ENCODE measurements at places on chromosomes 13 and 19.

DNA sequence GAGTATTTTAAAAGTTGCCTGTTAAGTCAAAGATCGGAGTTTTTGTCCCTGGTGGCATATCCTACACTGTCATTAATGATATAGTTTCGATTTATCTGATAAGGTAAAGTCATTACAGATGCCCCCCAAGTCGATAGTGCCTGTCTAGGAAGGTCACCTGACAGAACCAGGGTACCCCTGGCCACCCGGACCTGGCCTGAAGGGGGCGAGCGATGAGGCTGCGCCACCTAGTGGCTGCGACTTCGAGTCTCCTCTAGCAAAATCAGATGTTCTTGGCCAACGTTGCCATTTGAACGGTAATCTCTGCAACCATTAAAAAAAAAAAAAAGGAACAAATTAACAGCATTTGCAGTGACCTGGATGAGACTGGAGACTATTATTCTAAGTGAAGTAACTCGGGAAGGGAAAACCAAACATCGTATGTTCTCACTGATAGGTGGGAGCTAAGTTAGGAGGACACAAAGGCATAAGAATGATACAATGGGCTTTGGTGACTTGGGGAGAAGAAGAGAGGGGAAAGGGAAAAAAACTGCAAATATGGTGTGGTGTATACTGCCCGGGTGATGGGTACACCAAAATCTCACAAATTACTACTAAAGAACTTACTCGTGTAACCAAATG is 565.1 kb downstream of the LIG4 start:
- DNase-seq = no peak

GRCh38 chr13:36173571-36174322 is 40.6 kb downstream of the SOHLH2 start:
- no peak for DNase-seq

GRCh38 chr19:43809762-43810696 is 7.8 kb upstream of the LYPD5 start:
- peak; percentile 67 for DNase-seq

GRCh38 chr19:19381007-19381926 is 24.2 kb upstream of the GATAD2A start:
- DNase-seq = no peak

GRCh38 chr19:43505941-43506340 is 1.4 kb upstream of the PHLDB3 start:
- DNase-seq = no peak

- DNase-seq = peak; percentile 54
Observed at GRCh38 chr19:42092350-42092749, 16.4 kb downstream of the ZNF574 start.
